ENCODE measurements at places on chromosomes 6 and 20.

GRCh38 chr6:55643861-55644260 is 64.9 kb upstream of the HMGCLL1 start:
- no peak for DNase-seq

GRCh38 chr6:169530752-169531123 is 171.1 kb downstream of the WDR27 start:
- DNase-seq = no peak

GRCh38 chr20:22821796-22822195 is 213.3 kb upstream of the SSTR4 start:
- no peak for DNase-seq

GRCh38 chr20:25553819-25554296 is 31.5 kb downstream of the NINL start:
- no peak for DNase-seq

- DNase-seq = no peak
These were observed 110.4 kb downstream of the ADGB start for GRCh38 chr6:146709036-146709622.

GRCh38 chr20:62201173-62202082 is 18.6 kb downstream of the MTG2 start:
- DNase-seq = no peak

DNA sequence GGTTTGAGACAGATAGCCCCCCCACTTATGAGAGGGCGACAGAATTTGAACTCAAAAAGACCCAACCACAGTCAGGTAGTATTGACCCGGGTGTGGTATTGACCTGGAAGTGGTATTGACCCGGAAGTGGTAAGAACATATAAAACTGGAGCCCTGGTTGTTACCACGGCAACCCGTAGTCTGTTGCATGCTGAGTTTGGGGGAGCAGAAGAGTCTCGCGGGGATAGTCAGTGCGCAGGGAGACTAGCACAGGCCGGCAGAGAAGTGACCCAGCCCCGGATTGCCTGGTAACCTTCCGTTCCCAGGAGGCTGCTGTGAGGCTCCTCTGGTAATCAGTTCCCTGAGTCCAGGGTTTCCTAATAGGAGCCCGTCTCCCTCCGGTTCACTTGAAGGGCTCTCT is 96.2 kb downstream of the SNX5 start:
- DNase-seq = no peak

- no peak for DNase-seq
These were observed 16.7 kb downstream of the HMGN4 start for GRCh38 chr6:26554697-26555504.

- no peak for DNase-seq
These were observed 14.3 kb upstream of the MYMX start for GRCh38 chr6:44202332-44202971.

DNA sequence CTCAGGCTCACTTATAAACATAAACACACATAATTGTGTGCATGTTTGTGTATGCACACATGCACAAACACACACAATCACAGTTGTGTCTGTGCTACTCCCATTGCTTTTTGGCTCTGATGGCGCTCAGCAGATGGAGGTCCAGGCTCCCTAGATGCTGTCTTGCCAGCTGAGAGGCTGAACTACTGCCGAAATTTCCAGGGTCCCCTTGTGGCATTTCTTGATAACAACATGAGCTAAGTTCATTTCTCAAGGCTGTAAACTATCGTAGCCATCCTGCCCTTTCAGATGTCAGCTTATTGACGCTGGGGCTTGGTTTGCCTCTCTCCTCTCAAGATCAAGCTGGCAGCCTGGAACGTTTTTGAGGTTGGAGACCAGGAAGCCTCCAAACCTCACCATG is 313.9 kb upstream of the RNF24 start:
- no peak for DNase-seq

GRCh38 chr6:11631008-11631407 is 93.5 kb downstream of the TMEM170B start:
- DNase-seq = no peak

DNA sequence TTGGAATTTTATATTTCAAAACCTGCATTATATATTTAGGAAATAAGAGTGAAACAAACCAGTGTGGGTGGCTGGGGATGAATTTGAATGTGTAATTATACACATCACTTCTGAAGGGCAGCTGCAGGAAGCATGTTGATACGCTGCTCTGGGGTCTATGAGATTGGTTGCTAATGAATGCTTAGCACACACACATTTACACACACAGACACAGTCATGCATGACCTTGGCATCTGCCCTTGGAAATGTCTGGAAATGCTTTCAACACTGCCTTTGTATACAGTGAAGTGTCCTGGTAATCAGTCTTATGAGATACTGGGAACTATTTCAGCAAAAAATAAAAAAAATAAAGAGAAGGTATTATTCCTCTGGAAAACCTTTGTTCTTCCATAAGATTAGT is 83.4 kb downstream of the ELOVL4 start:
- no peak for DNase-seq

DNA sequence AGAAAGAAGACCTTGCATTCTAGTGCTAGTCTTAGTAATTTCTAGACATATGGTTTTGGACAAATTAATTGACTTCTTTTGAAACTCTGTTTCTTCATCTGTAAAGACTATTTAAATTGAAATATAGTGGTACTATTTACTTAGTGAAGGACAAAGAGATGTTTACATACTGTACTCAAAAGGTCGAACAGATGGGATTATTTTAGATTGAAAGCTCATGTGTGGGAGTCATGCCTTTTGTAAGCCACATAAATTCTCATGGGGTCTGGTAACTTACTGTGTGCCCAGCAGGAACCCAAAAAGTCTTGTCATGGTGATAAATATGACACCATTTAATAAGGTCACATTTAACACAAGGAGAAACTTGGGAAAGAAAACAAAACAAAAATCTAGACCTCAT is 368.2 kb upstream of the CITED2 start:
- DNase-seq = no peak

- no peak for DNase-seq
These were observed 66.2 kb upstream of the TMEM30A start for GRCh38 chr6:75350808-75351207.

GRCh38 chr6:113147544-113147943 is 709.6 kb upstream of the MARCKS start:
- no peak for DNase-seq

DNA sequence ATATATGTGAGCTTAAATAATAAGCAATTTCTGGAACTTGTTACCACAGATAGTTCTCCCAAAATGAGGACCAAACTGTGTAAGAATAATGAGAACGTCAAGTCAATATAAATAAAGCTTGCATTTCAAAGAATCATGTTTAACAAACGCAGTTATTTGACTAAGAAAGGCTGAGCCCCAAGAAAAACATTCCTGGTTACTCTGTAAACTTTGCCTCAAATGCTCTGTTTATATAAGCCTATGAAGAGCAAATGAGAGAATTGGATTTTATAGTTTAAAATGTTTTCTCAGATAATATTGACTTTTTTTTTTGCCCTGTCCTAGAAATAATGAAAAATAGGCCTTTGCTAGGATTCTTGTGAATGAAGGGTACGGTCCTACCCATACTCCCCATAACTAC is 81.3 kb downstream of the C6orf52 start:
- DNase-seq = no peak

- no peak for DNase-seq
These were observed 141.6 kb downstream of the DHX35 start for GRCh38 chr20:39103732-39104131.

- DNase-seq = no peak
These were observed 631.4 kb downstream of the CDH26 start for GRCh38 chr20:60589623-60590022.

GRCh38 chr6:31669676-31670075 is at the start of gene LY6G5B:
Gene LY6G5B, plus strand, starts transcription at chr6:31669976. Its CDS starts 975 bp downstream, at chr6:31670951.
- DNase-seq = no peak

GRCh38 chr20:10625641-10626040 is 48.2 kb downstream of the JAG1 start:
- DNase-seq = no peak

- DNase-seq = no peak
These were observed 48.9 kb downstream of the EBF4 start for GRCh38 chr20:2741463-2741862.

GRCh38 chr20:1804554-1804956 is 90.7 kb upstream of the SIRPA start:
- no peak for DNase-seq

- DNase-seq = no peak
These were observed 3.3 kb downstream of the MAPRE1 start for GRCh38 chr20:32823078-32823477.

- no peak for DNase-seq
These were observed 1.4 kb downstream of the SMAP1 start for GRCh38 chr6:70669133-70669532.

DNA sequence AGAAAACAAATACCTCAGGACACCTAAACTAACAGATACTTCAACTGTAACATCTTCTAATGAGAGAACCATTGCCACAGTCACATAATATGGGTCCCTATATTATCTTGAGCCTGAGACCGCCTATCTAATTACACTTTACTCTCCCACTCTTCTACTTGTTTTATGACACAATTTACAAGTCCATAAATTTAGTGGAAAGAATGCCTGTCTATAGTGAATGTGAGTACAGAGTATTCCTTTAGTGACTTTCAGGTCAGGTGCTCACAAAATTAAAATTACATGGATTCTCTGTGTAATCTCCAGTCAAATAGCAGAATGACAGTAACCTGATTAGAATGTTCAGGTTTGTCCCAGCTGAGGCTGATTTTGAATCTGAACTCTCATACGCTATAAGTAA is 624.1 kb downstream of the PKHD1 start:
- no peak for DNase-seq

GRCh38 chr6:113662688-113663333 is 194.3 kb upstream of the MARCKS start:
- DNase-seq = no peak

DNA sequence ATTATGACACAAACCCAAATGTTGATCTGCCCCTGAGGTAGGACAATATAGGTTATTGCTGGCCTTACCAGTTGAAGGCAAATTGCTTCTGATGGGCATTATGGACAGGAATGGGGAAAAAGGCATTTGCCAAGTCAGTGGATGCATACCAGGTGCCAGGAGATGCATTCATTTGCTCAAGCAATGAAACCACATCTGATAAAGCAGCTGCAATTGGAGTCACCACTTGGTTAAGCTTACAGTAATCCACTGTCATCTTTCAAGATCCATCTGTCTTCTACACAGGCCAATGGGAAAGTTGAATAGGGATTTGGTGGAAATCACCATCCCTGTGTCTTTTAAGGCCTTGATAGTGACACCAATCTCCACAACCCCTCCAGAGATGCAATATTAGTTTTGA is 648.6 kb downstream of the COL12A1 start:
- DNase-seq = no peak

GRCh38 chr20:31720486-31721407 is 1.9 kb downstream of the BCL2L1 start:
- no peak for DNase-seq
